Hematopoietic multipotent progenitor cell treated with erythropoietin and hydrocortisone succinate and interleukin-3 and kit ligand, for 4 days (in vitro differentiated cells): ENCODE measurements at places on chromosomes 4 and X.

- no peak for DNase-seq
Observed at GRCh38 chr4:77177199-77177598, 20.2 kb downstream of the CCNG2 start.

GRCh38 chr4:184890499-184890898 lies 64.7 kb upstream of the ACSL1 start:
- DNase-seq, result no peak

- DNase-seq, result no peak
Observed at GRCh38 chr4:104989371-104989770, 157.3 kb upstream of the TET2 start.

- no peak for DNase-seq
Observed at GRCh38 chrX:112677167-112677566, 2.6 kb downstream of the LHFPL1 start.

DNA sequence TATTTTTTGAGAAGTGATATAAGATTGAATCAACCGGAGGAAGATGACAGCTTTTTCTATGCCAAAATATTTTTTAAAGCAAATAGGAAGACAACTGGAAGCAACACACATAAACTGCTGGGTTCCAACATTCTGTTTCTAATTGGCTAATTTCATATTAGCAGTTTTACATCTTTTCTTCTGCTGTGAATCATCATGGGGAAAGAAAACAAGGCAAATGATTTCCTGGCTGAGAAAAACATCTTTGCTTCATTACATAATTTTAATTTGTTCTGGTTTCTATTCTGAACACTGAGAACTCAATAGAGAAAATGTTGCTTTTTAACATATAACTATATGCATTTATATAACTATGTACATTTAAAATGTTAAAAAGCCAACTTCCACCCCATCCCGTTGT lies 2518.5 kb downstream of the ARAP2 start:
- DNase-seq, result no peak

GRCh38 chr4:94545296-94545695 lies 93.6 kb downstream of the PDLIM5 start:
- DNase-seq, result no peak

DNA sequence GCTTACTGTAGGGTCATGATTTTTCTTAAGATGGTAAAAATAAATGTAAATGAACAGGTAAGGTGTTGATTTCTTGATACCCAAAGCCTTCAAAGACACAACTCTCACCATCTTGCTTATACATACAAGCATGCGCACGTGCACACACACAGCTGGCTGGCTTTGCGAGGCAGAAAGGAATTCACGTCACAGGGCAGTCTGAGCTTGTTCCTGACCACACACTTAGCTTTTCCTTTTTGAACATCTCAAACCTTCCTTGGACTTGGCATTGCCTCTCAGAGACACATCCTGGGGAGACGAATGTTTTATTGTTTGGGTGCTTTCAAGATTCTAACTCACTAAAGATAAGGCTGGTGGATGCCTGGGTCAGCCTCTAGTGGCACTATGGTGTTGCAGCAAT lies 175.0 kb downstream of the NHS start:
- DNase-seq, result no peak

GRCh38 chr4:157425897-157426296 lies 205.4 kb downstream of the GRIA2 start:
- no peak for DNase-seq

GRCh38 chr4:185865901-185866328 lies 53.9 kb upstream of the SORBS2 start:
- peak; percentile 4 for DNase-seq

DNA sequence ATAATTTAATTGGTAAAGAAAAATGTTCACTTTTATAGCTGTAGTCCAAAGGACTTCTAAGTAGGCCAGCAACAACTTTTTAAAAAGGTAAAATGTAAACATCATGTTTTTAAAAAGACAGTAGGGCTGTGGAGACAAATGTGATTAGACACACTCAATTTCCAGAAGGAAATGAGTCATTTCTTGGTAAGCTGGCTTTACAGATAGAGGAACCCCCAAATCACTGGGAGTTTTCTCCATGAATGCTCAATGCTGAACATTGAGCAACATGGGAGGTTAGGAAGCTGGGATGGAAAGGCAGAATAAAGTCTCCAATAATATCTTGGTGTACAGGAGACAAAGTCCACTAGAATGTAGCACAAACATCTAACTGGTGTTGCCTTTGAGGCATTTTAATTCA lies 121.3 kb downstream of the NWD2 start:
- peak; percentile 49 for DNase-seq

GRCh38 chr4:101160792-101161592 lies 186.3 kb downstream of the PPP3CA start:
- DNase-seq, result no peak

- DNase-seq, result no peak
Observed at GRCh38 chr4:175504318-175504717, 307.7 kb downstream of the GPM6A start.

- no peak for DNase-seq
Observed at GRCh38 chr4:87087015-87087414, 133.4 kb downstream of the KLHL8 start.
